Activated CD8-positive, alpha-beta T cell treated with anti-CD3 and anti-CD28 coated beads for 36 hours (primary cell): ENCODE measurements at places on chromosomes 6 and 20. TPM values are rescaled to one million over a fixed set of nuclear protein-coding genes. Genes with fewer than 3 reads are reported as not detected.
A peak's percentile ranks its signal among the peaks of the same experiment; 100 is the strongest.

The KIF16B gene
- total RNA-seq: 4.2 TPM

The MSH5 gene
- 105 TPM for total RNA-seq

The KCNK5 gene
- total RNA-seq: 25.9 TPM

The CLVS2 gene
- total RNA-seq: not detected

The SYCP2 gene
- total RNA-seq: 2.6 TPM

DNA sequence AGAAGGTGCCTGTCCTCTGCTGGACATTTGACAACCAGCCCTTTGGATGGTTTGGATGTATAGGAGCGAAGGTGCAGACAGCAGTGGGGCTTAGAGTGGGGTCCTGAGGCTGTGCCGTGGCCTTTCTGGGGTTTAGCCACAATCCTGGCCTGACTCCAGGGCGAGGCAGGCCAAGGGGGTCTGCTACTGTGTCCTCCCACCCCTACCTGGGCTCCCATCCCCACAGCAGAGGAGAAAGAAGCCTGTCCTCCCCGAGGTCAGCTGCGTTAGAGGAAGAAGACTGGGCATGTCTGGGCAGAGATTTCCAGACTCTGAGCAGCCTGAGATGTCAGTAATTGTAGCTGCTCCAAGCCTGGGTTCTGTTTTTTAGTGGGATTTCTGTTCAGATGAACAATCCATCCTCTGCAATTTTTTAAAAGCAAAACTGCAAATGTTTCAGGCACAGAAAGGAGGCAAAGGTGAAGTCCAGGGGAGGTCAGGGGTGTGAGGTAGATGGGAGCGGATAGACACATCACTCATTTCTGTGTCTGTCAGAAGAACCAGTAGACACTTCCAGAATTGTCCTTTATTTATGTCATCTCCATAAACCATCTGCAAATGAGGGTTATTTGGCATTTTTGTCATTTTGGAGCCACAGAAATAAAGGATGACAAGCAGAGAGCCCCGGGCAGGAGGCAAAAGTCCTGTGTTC lies 1.3 kb upstream of the CDKN1A start:
- peak overlapping the region; percentile 59 for H3K27ac ChIP-seq
- peaks cover 37% of the 10 kb centered on the region for H3K4me1 ChIP-seq

- H3K4me1 ChIP-seq: peaks cover 31% of the 10 kb centered on the region
- H3K4me3 ChIP-seq: peak overlapping the region; percentile 71
- H3K36me3 ChIP-seq: peaks cover 13% of the 10 kb centered on the region
- H3K27me3 ChIP-seq: no peaks in the 10 kb centered on the region
Measured at GRCh38 chr20:18138266-18138582, 561 bp downstream of the KAT14 start.

- H3K27ac ChIP-seq: no peak overlapping the region
- peaks cover 38% of the 10 kb centered on the region for H3K36me3 ChIP-seq
- no peak for DNase-seq
- no peak overlapping the region for H3K4me3 ChIP-seq
- peaks cover 76% of the 10 kb centered on the region for H3K4me1 ChIP-seq
Measured at GRCh38 chr20:41041693-41042092, 13.1 kb downstream of the TOP1 start.

GRCh38 chr20:38426006-38426897 lies 8.9 kb downstream of the SNHG17 start:
- peaks cover 85% of the 10 kb centered on the region for H3K36me3 ChIP-seq
- DNase-seq: peak; percentile 54
- H3K4me3 ChIP-seq: no peak overlapping the region
- H3K4me1 ChIP-seq: peaks cover 66% of the 10 kb centered on the region

DNA sequence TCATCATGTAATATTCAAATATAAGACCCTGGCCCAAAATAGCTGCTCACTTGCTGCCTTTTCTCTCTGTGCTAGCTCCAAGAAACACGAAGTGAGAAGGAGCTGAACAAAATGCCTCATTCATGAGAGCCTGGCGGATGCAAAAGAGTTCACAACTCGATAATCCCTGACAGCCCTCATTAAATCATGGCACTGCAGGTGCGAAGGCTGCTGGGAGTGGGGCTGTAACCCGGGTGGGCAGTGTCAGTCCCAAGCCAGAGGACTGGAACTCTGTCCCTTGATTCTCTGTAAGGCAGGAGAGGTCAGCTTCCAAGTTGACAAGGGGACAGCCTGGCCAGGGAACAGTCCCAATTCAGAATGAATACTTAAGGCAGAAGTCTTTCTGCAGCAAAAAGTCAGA lies 318.5 kb downstream of the CDC5L start:
- no peak overlapping the region for H3K27ac ChIP-seq
- no peaks in the 10 kb centered on the region for H3K27me3 ChIP-seq
- no peak for DNase-seq

DNA sequence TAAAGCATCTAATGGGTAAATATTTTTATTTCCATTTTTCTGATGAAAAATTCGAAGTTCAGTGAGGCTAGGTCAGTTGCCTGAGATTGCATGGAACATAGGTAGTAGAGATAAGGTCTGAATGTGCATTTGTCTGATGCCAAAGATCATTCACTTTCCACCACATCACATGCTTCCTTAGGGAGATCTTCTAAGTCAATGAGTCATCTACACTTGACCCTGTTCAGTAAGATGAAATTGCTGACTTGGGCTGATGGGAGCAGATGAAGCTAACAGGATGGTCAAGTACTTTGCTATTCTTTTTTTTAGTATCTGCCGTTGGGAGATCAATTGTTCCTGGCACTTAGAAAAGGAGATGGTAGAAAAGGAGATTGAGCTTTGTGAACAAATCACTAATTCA lies 511.3 kb downstream of the PHF3 start:
- no peak overlapping the region for H3K4me3 ChIP-seq
- no peaks in the 10 kb centered on the region for H3K36me3 ChIP-seq
- H3K27me3 ChIP-seq: no peaks in the 10 kb centered on the region
- no peak for DNase-seq

GRCh38 chr6:101231606-101232235 lies 161.8 kb upstream of the GRIK2 start:
- no peaks in the 10 kb centered on the region for H3K27me3 ChIP-seq
- DNase-seq: no peak
- no peaks in the 10 kb centered on the region for H3K36me3 ChIP-seq
- no peaks in the 10 kb centered on the region for H3K4me1 ChIP-seq

DNA sequence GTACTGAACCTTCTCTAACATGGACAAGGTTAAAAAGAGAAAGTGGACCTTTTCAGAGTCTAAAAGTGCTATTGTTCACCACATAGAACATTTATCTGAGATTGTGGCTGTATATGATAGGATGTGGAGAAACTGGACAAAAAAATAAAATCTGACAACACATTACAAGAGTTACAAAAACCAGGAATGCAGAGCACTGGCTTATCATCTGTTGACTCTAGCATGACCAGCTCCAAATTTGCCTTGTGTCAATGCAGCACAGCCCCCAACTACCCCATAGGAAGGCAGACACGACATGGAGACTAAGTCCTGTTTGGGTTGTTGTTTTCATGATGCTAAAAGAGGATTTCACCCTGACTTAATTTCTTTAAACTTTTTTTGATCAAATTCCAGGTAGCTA lies 436.9 kb upstream of the MARCKS start:
- no peaks in the 10 kb centered on the region for H3K27me3 ChIP-seq
- DNase-seq: no peak
- no peak overlapping the region for H3K4me3 ChIP-seq
- H3K36me3 ChIP-seq: no peaks in the 10 kb centered on the region
- no peaks in the 10 kb centered on the region for H3K4me1 ChIP-seq

- no peaks in the 10 kb centered on the region for H3K36me3 ChIP-seq
- H3K27me3 ChIP-seq: peaks cover 5% of the 10 kb centered on the region
- no peak for DNase-seq
- H3K4me3 ChIP-seq: no peak overlapping the region
Measured at GRCh38 chr6:129264480-129265045, 381.6 kb downstream of the LAMA2 start.

- H3K27ac ChIP-seq: no peak overlapping the region
- H3K4me1 ChIP-seq: no peaks in the 10 kb centered on the region
- DNase-seq: no peak
- no peak overlapping the region for H3K4me3 ChIP-seq
Measured at GRCh38 chr6:57254055-57254717, 32.1 kb upstream of the RAB23 start.

- DNase-seq: no peak
- no peak overlapping the region for H3K27ac ChIP-seq
- no peak overlapping the region for H3K4me3 ChIP-seq
Measured at GRCh38 chr6:76942203-76942966, 520.9 kb downstream of the HTR1B start.

DNA sequence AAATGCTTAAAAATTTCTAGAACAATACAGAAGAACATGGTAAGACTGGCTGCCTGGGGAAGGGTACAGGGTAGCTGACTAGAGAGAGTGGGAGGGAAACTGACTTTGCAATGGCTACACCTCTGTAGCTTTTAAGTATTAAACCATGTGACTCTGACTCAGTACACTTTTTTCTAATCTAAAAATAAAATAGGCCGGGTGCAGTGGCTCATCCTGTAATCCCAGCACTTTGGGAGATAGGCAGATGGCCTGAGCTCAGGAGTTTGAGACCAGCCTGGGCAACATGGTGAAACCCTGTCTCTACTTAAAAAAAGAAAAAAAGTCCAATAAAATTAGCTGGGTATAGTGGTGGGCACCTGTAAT lies 18.5 kb downstream of the ATP9A start:
- H3K27me3 ChIP-seq: peaks cover 2% of the 10 kb centered on the region
- no peak overlapping the region for H3K27ac ChIP-seq
- no peaks in the 10 kb centered on the region for H3K36me3 ChIP-seq
- no peak overlapping the region for H3K4me3 ChIP-seq
- H3K4me1 ChIP-seq: peaks cover 3% of the 10 kb centered on the region

GRCh38 chr20:47230811-47231256 lies 125.7 kb downstream of the ZMYND8 start:
- no peak overlapping the region for H3K27ac ChIP-seq
- H3K36me3 ChIP-seq: peaks cover 24% of the 10 kb centered on the region
- no peak overlapping the region for H3K4me3 ChIP-seq
- DNase-seq: no peak

DNA sequence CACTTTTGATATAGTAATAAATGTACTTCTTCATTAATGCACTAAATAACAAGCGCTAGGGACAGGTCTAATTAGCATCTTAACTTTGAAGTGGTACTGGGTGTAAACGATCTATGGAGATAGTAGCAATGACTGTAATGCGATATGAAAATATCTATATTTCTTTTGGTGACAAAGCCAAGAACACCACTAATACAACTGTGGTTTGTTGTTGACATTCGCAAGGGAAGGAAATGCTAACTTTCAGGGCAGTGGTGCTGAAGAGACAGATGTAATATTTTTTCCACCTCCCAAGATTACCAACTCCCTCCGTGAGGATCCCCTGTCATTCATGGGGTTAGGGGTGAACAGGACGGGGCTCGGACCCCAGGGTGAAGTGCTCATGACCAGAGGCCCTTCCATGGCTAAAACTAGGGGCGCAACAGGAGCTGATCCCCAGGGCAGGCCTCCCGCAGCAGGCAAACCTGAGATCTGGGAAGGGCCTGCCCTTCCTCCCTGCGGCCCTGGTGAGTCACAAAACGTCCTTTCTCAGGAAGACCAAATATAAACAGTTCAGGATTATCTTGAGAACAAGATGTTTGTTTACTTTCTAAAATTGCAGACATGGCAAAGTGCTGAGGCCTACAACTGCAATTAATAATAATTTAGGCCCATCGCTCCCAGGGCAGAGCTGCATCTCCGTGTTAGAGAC lies 65.0 kb upstream of the TOX2 start:
- DNase-seq: no peak
- no peak overlapping the region for H3K4me3 ChIP-seq
- H3K27me3 ChIP-seq: peaks cover 2% of the 10 kb centered on the region
- no peak overlapping the region for H3K27ac ChIP-seq
- H3K4me1 ChIP-seq: peaks cover 15% of the 10 kb centered on the region
- no peaks in the 10 kb centered on the region for H3K36me3 ChIP-seq

DNA sequence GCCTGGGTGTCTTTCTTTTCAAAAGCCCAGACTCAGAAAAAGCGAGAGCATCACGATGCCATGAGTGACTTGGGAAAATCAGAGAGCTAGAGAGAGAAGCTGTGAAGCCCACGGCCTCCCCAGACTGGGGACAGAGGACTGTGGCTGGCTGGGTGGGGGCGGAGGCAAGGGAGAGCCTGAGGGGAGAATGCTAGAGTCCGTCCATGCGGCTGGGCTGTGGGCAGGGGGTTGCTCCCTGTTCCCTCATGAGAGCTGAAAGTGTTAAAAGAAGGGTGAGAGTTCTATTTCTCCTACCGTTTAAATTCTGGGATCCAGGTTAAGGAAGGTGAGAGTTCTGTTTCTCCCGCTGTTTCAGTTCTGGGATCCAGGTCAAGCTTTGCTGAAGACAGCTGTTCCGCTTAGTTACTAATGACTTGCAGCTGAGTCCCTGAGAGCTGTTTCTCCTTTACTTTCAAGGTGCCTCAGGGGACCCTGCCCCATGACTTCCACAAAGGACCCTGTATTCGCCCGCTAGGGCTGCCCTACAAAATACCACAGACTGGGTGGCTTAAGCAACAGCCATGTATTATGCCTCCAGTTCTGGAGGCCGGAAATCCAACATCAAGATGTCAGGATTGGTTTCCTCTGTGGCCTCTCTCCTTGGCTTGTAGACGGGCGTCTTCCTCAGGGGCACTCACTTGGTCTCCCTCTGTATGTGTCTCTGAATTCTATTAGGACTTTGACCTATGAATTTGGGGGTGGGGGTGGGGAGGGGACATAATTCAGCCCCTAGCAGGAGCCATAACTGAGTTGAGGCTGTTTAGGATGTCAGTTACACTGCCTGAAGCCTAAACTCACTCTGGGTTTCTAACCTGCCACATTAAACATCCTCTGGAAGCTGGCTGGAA lies 127.0 kb downstream of the PXDC1 start:
- no peak overlapping the region for H3K4me3 ChIP-seq
- H3K36me3 ChIP-seq: no peaks in the 10 kb centered on the region
- H3K27ac ChIP-seq: no peak overlapping the region
- H3K4me1 ChIP-seq: peaks cover 28% of the 10 kb centered on the region

- no peak for DNase-seq
- peaks cover 6% of the 10 kb centered on the region for H3K27me3 ChIP-seq
- H3K36me3 ChIP-seq: no peaks in the 10 kb centered on the region
- H3K4me1 ChIP-seq: peaks cover 19% of the 10 kb centered on the region
Measured at GRCh38 chr6:15880262-15880973, 217.6 kb upstream of the DTNBP1 start.

- no peaks in the 10 kb centered on the region for H3K4me1 ChIP-seq
- H3K4me3 ChIP-seq: no peak overlapping the region
- no peaks in the 10 kb centered on the region for H3K36me3 ChIP-seq
Measured at GRCh38 chr20:57800791-57801430, 91.1 kb upstream of the PMEPA1 start.

- DNase-seq: peak; percentile 31
- no peaks in the 10 kb centered on the region for H3K27me3 ChIP-seq
- H3K4me3 ChIP-seq: no peak overlapping the region
- no peaks in the 10 kb centered on the region for H3K4me1 ChIP-seq
Measured at GRCh38 chr6:3194535-3195419, 32.7 kb downstream of the TUBB2B start.
